ENCODE measurements at places on chromosomes 2 and 18.

DNA sequence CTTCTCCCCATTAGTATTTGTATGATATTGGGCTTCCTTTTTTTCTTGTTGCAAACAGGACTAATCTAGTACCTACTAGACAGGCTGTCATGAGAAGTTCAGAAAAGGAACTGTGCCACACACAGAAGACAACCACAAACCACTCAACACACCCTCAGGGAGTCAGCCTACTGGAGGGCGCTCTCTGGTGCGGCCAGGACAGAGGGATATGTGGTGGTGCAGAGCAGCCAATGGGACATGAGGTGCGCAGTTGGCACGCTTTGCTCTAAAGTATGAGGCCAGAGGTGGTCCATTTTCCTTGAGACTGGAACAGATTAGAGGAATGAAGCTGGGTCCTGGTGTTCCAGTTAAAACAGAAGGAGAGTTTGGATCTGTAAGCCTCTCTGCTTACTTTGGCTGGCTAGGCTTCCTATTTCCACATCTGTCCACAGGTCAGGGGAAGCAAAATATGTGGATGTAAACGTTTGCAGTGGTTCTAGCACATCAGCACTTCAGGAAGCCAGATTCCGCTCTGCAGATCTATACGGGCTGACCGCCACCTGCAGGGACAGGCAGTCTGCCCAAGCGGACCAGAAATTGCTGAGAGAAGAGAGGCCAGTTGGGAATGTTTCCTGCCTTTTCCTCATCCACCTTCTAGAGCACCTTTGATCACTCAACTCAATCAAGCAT is 114.1 kb downstream of the GFPT1 start:
- DNase-seq, result peak; percentile 16

DNA sequence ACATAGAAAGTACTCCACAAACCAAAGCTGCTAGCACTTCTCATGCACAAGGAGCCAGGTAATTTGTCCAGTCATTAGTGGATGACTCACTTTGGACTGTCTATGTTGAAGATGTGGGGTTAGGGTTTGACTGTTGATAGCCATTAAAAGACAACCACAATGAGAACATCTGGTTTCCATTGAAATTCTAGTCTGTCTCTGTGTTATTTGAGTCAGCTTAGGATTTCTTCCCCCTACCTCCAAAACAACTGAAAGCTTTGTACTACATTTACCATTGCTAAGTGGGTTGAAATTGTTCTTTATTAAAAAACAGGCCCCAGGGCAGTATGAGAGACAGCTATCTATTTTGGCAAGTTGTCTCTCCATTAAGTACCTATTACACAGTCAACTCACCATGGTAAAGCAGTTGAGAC is 50.2 kb upstream of the ANKRD44 start:
- DNase-seq, result no peak

DNA sequence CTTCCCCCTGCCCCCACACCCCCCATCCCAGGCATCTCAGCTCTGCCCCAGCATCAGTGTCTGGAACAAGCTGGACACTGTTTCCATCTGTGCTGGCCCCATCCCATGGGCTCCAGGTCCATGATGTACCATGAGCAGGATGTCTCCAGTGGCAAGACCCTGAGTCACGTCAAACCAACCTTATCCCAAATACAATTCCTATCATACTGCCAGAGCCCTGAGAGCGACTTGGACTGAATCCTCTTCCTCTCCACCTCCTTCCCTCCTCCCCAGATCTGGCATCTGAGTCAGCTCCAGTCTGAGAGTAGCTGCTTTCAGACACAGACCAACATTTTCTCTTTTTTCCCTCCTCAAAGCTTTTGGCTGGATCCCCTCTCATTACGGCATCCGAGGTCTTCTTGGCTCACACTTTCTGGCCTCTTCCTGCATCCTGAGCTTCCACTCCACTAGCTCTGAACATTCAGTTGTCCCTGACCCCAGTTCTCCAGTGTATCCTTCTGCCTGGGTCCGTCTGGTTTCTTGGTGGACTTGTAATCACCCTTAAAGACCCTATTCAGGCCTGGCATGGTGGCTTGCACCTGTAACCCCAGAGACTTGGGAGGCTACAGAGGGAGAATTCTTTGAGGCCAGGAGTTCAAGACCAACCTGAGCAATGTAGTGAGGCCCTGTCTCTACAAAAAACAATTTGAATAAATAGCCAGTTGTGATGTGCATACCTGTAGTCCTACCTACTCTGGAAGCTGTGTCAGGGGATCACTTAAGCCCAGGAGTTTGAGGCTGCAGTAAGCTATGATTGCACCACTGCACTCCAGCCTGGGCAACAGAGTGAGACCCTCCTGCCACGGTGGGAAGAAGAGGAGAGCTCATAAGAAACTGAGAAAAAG is 68.3 kb downstream of the ACKR3 start:
- DNase-seq, result no peak

GRCh38 chr2:222248818-222249217 is 50.0 kb downstream of the PAX3 start:
- no peak for DNase-seq

DNA sequence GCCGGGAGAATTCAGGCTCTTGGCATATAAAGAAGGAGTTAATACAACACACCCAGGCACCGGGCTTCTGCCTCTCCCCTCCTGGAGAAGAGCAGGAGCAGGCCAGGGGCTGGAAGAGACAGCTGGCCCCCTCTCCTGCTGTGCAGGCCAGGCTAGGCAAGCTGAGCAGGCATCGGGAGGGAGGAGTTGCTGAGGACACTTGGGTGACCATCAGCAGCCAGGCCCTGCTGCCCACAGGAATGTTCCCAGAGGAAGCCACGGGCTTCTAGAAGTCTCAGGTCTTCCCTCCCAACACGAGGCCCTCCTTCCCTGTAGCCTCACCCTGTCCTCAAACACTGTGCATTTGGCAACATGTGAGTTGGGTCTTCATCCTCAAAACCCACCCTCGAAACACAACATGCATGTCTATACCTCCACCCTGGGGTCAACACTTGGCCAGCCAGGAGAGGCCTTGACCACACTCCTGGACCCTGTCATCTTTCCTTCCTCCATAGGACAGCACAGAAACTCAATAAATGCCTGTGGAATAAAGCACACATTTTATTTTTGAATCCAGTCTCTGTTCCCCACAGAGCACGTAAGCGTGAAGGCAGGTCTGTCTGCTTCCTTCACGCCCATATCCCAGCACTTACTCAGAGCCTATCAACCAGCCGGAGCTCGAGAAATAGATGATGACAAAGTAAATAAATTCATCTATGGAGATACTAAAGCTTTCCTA is 433.8 kb upstream of the ID2 start:
- no peak for DNase-seq

DNA sequence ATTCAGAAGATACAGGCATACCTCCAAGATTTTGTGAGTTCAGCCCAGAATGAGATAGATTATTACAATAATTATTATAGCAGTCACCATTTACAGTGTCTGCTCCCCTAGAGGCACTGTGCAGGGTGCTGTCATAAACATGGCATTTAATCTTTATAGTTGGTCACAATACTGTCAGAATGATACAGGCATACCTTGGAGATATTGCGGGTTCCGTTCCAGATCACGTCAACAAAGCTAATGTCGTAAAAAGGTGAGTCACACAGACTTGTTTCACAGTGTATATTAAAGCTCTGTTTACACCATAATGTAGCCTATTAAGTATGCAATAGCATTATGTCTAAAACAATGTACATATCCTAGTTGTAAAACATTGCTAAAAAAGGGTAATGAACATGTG is 45.6 kb downstream of the ZRANB3 start:
- no peak for DNase-seq

Measured in brain pericyte (primary cell).